ENCODE measurements at places on chromosomes 1 and 21. TPM values are rescaled to one million over a fixed set of nuclear protein-coding genes. Genes with fewer than 3 reads are reported as not detected.

PLPPR5 gene
- 0.09 TPM for total RNA-seq

VANGL1 gene
- 6.7 TPM for total RNA-seq

TENT5C gene
- 2.5 TPM for total RNA-seq

DPYD gene
- 29.4 TPM for total RNA-seq

MROH9 gene
- total RNA-seq: 0.05 TPM

- DNase-seq: no peak
Measured at GRCh38 chr1:246365708-246366107, 141.4 kb downstream of the SMYD3 start.

- DNase-seq: no peak
Measured at GRCh38 chr1:176691251-176692228, 228.6 kb downstream of the PAPPA2 start.

DNA sequence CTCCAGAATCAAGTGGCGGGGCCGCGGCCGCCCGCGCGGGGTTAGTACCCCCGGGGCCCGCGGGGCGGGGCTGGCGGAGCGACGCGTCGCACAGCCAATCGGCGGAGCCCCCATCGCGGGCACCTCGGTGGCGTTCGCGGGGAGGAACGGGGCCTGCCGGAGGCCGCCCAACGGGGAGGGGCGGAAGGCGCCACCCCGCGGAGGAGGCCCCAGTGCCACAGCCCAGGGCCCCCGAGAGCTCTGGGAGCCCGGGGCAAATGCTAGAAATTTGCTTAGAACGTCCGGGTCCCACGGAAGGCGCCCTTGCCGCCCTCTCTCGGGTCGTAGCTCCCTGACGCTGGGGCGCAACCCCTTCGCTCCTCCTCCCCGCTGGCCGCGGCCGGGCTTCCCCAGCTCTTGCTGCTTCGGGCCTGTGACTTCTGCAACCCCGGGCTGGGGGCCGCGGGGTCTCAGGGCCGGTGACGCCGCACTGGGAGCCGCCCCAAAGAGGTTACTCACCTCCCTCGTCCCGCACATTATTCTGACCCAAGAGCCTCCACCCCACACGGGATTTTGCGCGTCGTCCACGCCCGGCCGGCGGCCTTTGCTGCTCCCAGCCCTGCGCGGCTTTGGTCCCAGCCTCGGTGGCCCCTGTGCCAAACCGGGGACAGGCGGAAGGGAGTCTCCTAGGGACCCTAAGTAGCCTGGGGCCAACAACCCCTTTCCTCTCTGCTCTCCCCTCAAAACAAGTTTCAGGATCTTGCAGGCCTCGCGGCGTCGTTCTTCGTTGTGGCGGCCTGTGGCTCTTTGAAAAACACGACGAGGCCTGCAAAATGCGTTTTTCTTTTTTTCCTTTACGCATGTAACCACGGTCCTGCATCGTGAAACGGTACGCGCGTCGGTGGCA lies at the start of gene RUNX3:
Gene RUNX3 (minus strand): TSS at position 17 of the 886 bp plus-strand sequence. CDS start 408 bp downstream, outside the sequence.
- DNase-seq: peak; percentile 50

DNA sequence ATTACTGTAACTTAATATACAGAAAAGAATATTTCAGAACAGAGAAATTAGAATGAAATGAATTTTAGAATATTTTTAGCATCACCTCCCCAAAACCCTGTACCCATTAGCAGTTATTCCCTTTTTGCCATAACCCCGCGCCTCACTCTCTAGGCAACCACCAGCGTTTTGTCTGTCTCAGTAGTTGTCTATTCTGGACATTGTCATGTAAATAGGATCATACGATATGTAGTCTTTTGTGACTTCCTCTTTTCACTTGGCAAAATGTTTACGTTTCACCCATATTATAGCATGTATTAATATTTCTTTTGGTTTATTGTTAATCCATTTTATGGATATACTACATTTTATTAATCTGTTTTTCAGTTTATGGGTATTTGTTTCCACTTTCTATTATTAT lies 24.9 kb downstream of the SOAT1 start:
- no peak for DNase-seq

DNA sequence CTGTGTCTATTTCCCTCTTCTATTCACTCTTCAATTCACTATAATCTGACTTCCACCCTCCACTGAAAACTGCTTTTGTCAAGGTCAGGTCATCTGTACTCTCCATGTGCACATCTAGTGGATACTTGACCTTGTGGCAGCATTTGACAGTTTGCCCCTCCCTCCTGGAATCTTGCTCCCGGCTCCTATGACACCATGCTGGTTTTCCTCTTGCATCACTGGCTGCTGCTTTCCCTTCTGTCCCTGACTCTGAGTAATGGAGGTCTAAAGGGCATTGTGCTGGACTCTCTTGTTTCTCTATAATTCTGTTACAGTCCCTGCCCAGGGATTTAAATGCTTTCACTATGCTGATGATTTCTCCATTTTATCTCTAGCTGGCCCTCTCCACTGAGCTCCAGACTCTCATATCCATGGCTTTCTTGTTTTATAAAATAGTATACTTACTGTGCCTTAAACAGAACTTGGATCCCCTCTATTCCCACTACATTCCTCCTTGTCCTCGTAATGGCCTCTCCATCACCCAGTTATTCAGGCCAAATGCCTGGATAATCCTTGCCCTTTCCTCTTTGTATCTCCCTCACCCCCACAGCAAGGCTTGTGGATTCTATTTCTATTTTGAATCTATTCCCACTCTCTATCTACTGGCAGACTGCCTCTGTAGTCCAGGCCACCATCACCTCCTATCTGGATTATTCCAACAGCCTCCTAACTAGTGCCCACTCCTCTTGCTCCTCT lies 36.8 kb upstream of the PODN start:
- DNase-seq: no peak

DNA sequence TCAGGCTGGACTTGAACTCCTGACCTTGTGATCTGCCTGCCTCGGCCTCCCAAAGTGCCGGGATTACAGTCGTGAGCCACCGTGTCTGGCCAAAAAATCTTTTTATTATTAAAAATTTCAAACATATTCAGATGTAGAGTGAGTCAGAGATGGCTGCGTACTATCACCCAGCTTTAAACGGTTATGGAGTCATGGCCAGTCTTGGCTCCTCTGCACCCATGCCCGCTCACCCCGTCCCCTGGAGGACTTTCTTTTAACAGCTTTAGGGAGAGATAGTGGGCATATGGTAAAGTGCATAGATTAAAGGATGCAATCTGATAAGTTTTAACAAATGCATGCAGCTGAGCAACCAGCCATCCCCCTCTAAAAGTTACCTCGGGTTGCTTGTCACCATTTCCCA lies 51.8 kb downstream of the TNFRSF8 start:
- no peak for DNase-seq

DNA sequence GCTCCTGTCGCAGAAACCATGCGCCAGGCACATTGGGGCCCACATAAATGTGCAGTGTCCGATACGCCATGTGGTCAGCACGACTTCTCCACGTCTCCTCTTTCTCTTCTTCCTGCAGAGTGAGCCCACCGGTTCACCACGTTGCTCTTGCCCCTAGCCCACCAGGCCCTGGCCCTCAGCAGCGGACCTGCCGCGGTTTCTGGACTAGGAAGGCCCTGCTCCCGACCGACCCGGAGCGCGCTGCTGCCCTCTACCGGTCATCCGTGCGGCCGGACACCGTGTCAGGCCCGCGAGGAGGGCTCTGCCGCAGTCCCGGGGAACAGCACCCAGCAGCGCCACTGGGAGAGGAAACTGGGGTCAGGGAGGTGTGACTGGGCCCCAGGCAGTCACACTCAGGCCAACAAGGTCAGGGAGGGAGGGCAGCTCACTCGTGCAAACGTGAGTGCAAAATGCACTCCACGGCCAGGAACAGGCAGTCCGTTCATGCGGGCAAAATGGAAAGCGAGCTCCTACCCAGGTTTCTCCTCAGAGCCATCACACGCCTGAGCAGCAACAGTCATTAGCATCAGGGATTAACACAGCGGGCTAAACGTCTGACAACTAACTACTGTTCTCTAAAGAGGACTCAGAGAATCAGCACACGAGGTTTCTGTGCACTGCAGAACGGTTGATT lies 13.7 kb downstream of the TLR5 start:
- DNase-seq: no peak

Data from thymus (tissue), 14 donors.